NCI-H2081 (cell line): ENCODE measurements at places on chromosomes 6 and 20.

GRCh38 chr20:4471221-4471620, 250.5 kb upstream of the PRND start:
- DNase-seq: no peak

DNA sequence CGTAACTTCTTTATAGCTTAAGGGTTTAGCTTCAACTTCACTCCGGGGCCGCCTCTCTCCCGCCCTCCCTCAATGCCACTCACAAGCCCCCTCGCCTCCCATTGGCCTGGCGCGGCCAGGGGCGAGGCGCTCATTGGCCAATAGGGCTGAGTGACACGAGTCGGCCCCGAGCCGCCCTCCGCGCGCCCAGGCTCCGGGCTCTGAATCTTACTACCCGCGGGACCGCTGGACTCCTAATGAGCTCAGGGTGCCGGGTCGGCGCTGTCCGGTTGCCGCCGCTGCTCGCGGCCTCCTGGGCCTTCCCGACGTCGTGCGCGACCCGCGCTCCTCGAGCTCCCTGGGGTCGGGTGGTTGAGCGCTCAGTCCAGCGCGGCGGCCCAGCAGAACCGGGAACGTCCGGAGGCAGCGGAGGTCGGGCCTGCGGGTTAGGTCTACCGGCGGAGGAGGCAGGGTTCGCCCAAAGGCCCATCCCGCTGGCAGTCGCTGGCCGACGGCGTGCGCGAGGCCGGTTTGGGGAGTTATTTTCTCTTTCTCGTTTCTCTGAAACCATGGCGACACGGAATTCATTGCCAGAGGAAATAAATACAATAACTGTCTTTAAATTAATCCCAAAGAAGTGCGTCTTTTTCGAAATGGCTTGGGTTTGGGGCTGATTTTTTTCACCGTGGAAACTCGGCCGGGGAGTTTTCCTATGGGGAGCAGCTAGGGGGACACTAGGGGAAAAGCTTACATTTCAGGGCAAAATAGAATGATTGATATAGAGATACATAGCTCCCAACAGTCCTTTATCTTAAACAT, at the start of gene SIM1:
Gene SIM1 (minus strand): TSS at position 19 of the 798 bp plus-strand sequence. CDS start 1,453 bp downstream, outside the sequence.
- DNase-seq: no peak

GRCh38 chr6:38773338-38773737, 58.2 kb downstream of the DNAH8 start:
- DNase-seq: no peak

GRCh38 chr20:40663991-40664880, 24.8 kb downstream of the MAFB start:
- no peak for DNase-seq

DNA sequence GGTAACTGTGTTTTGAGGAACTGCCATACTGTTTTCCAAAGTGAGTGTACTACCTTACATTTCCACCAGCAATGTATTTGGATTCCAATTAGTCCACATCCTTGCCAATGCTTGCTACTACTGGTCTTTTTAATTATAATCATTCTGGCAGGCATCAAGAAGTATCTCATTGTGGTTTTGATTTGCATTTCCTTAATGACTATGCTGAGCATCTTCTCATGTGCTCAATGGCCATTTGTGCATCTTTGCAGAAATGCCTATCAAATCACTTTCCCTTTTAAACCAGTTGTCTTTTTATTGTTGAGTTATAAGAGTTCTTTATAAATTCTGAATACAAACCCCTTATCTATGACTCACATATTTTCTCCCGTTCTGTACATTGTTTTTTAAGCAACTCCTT, 75.9 kb downstream of the ATG5 start:
- DNase-seq: no peak

DNA sequence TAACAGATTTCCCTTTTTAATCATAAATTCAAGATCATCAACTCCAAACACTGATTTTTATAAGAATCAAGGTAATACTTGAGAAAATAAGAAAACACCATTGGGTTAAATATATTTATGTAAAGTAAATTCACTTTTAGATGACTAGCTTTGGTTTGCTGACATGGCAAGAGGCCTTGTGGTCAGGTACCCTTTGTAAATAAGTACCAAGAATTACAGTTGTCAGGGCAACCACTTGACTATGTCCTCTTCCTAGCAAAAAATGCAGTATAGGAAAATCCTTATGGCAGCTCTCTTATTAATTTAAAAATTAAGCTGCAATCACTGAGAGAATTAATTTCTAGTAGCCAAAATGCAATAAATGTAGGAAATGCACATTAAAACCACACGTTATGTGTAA, 153.8 kb downstream of the INSM1 start:
- no peak for DNase-seq

GRCh38 chr20:57023007-57023406, 243.4 kb downstream of the BMP7 start:
- no peak for DNase-seq

GRCh38 chr6:35018182-35018519, 123.0 kb downstream of the TCP11 start:
- DNase-seq: no peak
